ENCODE measurements at places on chromosomes 5 and 9. TPM values are rescaled to one million over a fixed set of nuclear protein-coding genes. Genes with fewer than 3 reads are reported as not detected.

CCDC192 gene
- not detected for total RNA-seq

CTXN3 gene
- total RNA-seq, result not detected

DNA sequence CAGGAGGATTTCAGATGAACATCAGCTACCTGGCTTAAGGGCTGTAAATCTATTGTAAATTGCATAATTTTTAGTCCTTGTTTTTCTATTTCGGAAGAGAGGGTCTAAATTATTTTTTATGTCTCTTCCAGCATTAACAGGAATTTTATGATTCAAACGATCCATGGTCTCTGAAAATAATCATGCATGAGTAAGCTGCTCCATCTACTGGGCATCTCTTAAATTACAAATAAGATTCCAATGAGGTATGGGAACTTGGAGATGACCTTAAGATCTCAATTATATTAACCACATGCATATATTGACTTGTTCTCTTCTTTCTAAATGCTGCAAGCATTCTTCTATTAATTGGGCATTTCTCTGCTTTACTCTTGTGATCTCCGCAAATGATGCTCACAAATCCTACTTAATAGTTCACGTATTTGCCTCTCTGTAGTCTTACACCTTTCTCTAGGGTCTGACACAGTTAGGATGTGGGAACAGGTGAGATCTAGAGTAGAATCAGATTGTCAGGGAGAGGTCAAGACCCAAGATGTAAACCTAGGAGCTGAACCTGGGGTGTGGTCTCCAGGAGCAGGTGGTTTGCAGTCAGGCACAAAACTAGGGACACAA is 86.9 kb downstream of the NUDT12 start:
- H3K4me1 ChIP-seq, result no peaks in the 10 kb centered on the region
- DNase-seq, result no peak
- H3K36me3 ChIP-seq, result no peaks in the 10 kb centered on the region
- H3K27ac ChIP-seq, result no peak overlapping the region
- H3K4me3 ChIP-seq, result no peak overlapping the region

ZNF366 gene
- total RNA-seq, result not detected

DNA sequence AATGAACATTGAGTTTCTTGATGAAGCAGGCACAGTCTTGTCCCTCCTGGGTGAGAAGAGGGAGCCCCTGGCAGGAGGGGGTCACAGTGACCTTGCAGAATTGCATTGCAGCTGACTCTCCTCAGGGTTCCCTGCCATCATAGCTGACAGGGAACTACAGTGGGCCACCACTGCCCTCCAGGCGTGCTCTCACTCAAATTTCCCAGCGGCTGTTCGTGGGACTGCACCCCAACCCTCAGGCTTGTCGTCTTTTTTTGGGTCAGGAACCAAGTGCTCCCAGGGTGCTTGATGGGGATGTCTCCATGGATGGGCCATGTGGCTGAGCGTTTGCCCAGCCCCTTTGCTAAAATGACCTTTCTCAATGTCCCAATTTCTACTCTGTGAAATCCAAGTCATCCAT is 215.8 kb downstream of the MELK start:
- H3K4me3 ChIP-seq, result no peak overlapping the region
- no peaks in the 10 kb centered on the region for H3K4me1 ChIP-seq
- H3K36me3 ChIP-seq, result peaks cover 4% of the 10 kb centered on the region
- H3K27me3 ChIP-seq, result peaks cover 24% of the 10 kb centered on the region
- peak; percentile 22 for DNase-seq

GRCh38 chr9:35538361-35539234 is 48.7 kb downstream of the RUSC2 start:
- no peak overlapping the region for H3K4me3 ChIP-seq
- no peaks in the 10 kb centered on the region for H3K4me1 ChIP-seq
- H3K27me3 ChIP-seq, result peaks cover 12% of the 10 kb centered on the region

- no peak for DNase-seq
- peaks cover 4% of the 10 kb centered on the region for H3K36me3 ChIP-seq
- H3K4me3 ChIP-seq, result no peak overlapping the region
- H3K4me1 ChIP-seq, result peaks cover 52% of the 10 kb centered on the region
- H3K27me3 ChIP-seq, result no peaks in the 10 kb centered on the region
- no peak overlapping the region for H3K27ac ChIP-seq
Measured at GRCh38 chr5:53590759-53591158, 30.3 kb downstream of the NDUFS4 start.

DNA sequence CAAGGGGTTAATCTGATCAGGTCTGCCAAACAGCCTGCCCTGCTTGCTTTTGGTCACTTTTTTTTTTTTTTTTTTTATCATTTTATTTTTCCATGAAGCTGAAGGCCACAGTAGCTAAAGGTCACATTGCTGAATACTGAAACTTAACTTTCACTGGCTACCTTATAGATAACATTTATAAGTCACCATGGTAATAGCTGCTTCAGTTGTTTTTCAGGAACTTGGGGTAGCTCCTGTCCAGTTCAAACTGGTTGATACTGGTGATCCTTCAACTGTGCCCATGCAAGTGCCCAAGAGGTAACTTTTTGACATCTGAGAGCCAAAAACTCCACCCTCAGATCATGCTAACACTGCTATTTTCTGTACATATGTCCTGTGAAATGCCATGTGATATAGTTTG is 68.3 kb upstream of the RGS7BP start:
- H3K4me1 ChIP-seq, result no peaks in the 10 kb centered on the region
- H3K4me3 ChIP-seq, result no peak overlapping the region
- H3K27me3 ChIP-seq, result no peaks in the 10 kb centered on the region
- H3K27ac ChIP-seq, result no peak overlapping the region
- DNase-seq, result no peak

ZNF354C gene
- total RNA-seq, result 7.0 TPM

C5orf52 gene
- not detected for total RNA-seq

DNA sequence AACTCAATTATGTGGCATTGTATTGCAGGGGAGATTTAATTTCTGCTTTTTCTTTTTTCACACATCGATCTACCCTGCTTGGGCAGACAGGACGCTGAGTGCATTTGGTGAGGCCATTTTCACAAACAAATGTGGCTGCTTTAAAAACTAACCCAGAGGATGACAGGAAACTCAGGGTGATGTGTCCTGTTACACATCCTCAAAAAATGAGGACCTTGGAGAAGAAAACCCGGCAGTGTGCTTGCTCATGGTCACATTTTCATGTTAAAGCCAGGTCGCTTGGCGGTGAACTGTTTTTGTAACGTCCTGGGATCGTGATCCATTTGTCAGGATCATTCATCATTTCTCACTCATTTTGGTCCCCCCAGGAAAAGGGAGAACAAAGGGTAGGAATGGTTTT is 478.3 kb upstream of the ADAMTS16 start:
- H3K4me3 ChIP-seq, result no peak overlapping the region
- H3K4me1 ChIP-seq, result no peaks in the 10 kb centered on the region
- H3K36me3 ChIP-seq, result no peaks in the 10 kb centered on the region
- no peaks in the 10 kb centered on the region for H3K27me3 ChIP-seq
- DNase-seq, result no peak
- H3K27ac ChIP-seq, result no peak overlapping the region
